T47D (cell line): ENCODE measurements at places on chromosomes 16 and 17.

- no peak for DNase-seq
These were observed 4.9 kb upstream of the ANKFN1 start for GRCh38 chr17:56148333-56148732.

DNA sequence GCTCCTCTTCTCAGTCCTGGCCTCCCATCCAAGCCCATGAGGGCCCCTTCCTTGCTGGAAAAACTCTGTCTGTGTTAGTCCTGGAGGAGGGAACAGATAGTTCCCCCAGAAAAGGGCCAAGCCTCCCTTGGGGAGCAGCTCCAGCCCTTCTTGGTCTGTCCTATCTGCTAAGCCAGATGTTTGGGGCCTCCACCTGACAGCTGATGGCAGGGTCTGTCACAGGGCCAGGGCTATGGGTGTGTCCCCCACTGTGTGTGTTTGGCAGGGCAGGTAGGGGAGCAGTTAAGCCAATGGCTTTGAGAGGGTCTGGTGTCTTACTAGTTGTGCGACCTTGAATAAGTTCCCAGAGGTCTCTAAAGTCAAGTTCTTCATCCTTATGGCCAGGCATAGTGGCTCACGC, 13.6 kb upstream of the SLC4A1 start:
- no peak for DNase-seq

DNA sequence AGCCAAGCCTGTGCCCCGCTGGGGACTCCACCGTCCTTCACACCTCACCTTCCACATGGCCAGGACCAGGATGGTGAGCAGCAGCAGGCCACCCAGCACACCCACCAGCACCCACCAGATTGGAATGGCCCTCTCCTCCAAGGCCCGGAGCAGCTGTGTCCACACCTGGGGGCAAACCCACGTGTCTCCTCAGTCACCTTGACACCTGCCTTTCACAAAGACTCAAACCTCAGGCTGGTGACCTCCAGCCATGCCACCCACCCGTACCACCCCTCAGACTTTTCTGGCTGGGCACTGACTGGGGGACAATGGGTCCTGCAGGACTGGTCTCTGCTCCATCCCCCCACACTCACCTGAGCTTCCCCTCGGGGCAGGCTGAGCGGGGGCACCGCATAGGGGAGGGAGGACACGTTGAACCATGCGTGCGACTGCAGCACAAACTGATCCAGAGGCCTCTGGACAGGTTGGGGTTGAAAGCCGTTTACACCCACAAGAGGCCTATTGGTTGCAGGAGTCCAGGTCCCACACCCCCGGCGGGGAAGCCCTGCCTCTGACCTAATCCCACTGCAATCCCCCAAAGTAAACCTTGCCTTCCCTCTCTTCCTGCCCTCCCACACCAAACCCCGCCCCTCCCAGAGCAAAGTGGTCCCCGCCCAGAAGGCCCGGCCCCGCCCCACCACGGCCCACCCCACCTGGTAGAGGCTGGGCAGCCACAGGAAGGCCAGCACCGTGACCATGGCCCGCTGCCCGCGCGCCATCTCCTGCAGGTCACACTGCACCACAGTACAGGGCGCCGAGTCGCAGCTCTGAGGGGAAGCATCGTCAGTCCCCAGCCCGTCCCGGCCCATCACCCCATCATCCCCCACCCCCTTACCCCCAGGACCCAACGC, 10.9 kb upstream of the FAM171A2 start:
- no peak for DNase-seq

DNA sequence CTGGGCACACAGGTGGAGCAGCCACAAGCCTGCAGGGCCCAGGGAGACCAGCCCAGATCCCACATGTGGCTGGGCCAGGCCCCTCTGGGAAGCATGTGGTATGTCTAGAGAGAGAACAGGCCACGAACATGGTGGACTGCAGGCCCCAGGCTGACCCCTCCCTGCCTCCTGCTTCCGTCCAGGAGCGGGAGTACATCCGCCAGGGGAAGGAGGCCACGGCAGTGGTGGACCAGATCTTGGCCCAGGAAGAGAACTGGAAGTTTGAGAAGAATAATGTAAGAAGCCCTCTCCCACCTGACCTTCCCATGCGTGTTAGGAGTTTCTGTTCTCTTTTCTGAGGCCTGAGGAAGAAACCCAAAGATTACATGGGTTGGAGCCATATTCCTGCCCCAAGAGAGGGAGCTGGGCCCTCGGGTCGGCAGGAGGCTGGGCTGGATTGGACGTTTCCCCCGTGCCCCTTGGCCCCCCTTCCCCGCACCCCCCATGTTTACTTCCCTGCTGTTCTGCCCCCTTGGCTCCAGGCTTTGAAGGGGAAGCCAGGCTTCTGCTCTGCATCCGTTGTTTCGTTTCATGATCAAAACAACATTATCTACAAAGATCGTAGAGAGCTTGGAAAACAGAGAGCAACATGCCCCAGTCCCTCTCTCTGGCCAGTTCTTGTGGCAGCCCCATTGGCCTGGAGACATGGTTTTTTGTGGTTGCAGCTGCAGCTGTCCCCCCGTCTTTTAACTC, 5.7 kb upstream of the TCAP start:
- DNase-seq = no peak

GRCh38 chr16:2773188-2773968, 3.7 kb downstream of the ELOB start:
- DNase-seq = no peak
